ENCODE measurements at places on chromosomes 12 and 14.

GRCh38 chr14:89249065-89249695, 167.9 kb downstream of the FOXN3 start:
- H3K4me1 ChIP-seq: no peaks in the 10 kb centered on the region
- no peak overlapping the region for H3K27ac ChIP-seq
- DNase-seq: no peak
- H3K27me3 ChIP-seq: no peaks in the 10 kb centered on the region
- H3K4me3 ChIP-seq: no peak overlapping the region

- no peaks in the 10 kb centered on the region for H3K4me1 ChIP-seq
- no peaks in the 10 kb centered on the region for H3K27me3 ChIP-seq
- no peak overlapping the region for H3K4me3 ChIP-seq
- DNase-seq: no peak
- no peak overlapping the region for H3K27ac ChIP-seq
Measured at GRCh38 chr12:28034271-28034670, 61.7 kb upstream of the PTHLH start.

- no peak for DNase-seq
- H3K36me3 ChIP-seq: no peaks in the 10 kb centered on the region
Measured at GRCh38 chr12:90706036-90706435, 248.9 kb downstream of the CCER1 start.

DNA sequence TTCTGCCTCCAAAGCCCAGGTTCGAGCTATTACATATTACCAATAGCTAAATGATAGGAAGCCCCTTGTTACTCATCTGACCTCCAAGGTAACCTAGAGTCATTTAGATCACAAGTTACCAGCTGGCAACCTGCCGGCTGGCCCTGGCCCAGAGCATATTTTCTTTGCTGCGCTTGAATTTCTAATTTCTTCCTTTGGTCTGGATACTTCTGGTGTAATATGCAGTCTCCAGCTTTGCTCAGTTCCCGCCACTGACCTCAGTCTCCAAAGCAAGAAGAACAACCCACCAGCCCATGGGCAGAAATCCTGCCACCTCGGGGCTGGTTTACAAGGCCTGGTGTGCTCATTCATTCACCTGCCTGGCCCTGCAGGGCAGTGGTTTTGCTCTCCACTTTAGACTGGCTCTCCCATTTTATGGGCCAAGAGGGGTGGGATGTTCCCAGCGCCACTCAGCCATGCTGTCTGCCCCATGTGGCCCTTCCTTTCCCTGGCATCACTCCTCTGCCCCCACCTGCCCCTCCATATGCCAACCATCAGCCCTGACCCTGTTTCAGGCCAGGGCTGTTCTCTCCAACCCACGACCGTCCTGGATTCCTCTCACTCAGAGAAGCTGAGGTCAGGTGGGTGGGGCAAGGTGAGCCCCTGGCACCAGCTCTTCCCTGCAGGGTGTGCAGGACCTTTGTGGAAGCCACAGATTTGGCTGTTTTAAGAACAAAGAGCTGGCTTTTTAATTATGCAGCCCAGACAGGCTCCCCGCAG, 76.0 kb downstream of the PRIMA1 start:
- H3K36me3 ChIP-seq: no peaks in the 10 kb centered on the region
- no peaks in the 10 kb centered on the region for H3K4me1 ChIP-seq
- no peaks in the 10 kb centered on the region for H3K27me3 ChIP-seq
- H3K27ac ChIP-seq: no peak overlapping the region
- H3K4me3 ChIP-seq: no peak overlapping the region

DNA sequence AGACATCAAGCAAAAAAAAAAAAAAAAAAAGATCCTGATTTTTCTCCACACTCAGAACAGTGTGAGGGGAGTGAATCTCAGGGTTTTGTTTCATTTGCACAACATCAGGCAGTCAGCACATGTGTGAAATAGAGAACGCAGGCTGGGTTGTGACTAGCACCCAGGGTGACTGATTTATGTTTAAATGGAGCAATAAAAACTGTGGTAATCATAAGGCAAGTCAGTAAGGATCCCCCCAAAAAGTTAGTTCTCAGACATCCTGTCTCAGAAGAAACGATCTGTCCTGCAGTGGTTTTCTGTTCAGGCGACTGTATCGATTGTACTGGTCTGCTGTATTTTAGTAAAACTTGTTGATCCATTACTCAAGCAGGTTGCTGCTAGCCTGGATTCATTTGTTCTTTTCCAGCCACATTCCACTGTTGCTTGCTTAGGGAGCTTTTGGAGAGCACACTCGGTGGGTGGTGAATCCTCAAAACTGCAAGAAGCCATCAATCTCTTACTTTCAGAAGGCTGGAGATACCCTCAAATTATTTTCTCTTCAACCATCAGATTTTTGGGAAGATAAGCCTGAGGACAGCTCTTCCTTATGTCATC, 107.1 kb downstream of the DACT1 start:
- H3K27me3 ChIP-seq: no peaks in the 10 kb centered on the region
- H3K4me1 ChIP-seq: peaks cover under 1% of the 10 kb centered on the region
- no peak overlapping the region for H3K4me3 ChIP-seq
- DNase-seq: no peak
- no peak overlapping the region for H3K27ac ChIP-seq

DNA sequence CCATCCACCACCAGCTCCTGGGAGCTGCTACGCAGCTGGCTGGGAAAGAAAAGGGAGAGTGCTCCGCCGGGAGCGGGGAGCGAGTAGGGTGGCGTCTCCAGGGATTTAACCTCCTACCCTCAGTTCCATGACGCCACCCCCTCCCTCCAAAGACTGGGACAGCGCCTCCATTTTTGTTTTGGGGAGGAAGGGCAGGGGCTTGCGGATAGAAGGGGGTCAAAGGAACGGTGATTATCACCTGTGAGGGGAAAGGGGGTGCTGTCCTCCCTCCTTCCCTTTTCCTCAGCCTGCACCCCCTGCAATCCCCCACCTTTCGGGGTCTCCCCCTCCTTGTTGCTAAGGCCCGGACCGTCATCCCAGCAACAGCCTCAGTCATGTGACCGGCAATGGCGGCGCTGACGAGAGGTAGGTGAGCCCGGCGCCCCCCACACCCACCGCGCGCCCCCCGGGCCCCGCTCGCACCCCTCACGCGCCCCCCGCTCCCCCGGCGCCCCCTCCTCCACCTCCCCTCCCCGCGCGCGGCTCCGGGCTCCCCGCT, at the start of gene DTX3:
DTX3 (plus strand) TSS at position 371 of the 538 bp plus-strand sequence. CDS start 1,694 bp downstream, outside the sequence.
- no peaks in the 10 kb centered on the region for H3K27me3 ChIP-seq
- H3K27ac ChIP-seq: peak within 1 kb of the TSS; percentile 97
- peak within 1 kb of the TSS; percentile 59 for H3K4me3 ChIP-seq
- DNase-seq: no peak
